Ascending aorta (tissue), 2 donors: ENCODE measurements at places on chromosomes 3 and 15. TPM values are rescaled to one million over a fixed set of nuclear protein-coding genes. Genes with fewer than 3 reads are reported as not detected.
A peak's percentile ranks its signal among the peaks of the same experiment; 100 is the strongest.

GRCh38 chr3:62361824-62362223 is 11.5 kb downstream of the FEZF2 start:
- no peaks in the 10 kb centered on the region for H3K36me3 ChIP-seq
- H3K27me3 ChIP-seq: peaks cover 4% of the 10 kb centered on the region
- no peaks in the 10 kb centered on the region for H3K4me1 ChIP-seq
- no peak for DNase-seq
- no peak overlapping the region for H3K27ac ChIP-seq

DNA sequence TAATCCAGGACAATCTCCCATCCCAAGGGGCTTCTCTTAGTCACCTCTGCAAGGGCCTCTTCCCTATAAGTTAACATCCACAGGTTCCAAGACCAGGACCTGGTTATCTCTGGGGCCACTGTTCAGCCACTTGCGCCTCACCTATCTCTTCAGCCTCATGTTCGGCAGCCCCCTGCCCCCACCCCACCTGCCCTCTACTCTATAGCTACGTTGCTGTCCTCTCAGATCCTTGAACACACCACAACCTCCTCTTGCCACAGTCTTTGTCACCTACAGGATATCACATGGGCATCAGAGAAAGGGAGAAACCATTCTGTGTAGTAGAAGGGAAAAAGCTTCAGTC is 33.9 kb downstream of the SLC41A3 start:
- no peak overlapping the region for H3K4me3 ChIP-seq
- no peaks in the 10 kb centered on the region for H3K27me3 ChIP-seq
- no peaks in the 10 kb centered on the region for H3K4me1 ChIP-seq

DNA sequence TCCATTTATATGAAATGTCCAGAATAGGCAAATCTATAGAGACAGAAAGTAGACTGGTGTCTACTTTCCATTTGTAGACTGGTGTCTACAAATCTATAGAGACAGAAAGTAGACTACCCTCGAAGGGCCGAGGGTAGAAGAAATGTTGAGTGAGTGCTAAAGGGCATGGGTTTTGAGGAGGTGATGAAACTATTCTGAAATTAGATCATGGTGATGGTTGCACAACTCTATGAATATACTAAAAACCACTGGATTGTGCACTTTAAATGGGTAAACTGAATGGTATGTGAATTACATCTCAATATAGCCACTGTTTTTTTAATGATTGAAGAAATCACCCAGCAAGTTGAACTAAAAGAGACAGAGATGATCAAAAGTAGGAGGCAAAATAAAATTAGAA is 27.9 kb downstream of the TP53BP1 start:
- H3K27me3 ChIP-seq: no peaks in the 10 kb centered on the region
- no peaks in the 10 kb centered on the region for H3K4me1 ChIP-seq

- H3K4me3 ChIP-seq: no peak overlapping the region
- H3K27ac ChIP-seq: no peak overlapping the region
- H3K36me3 ChIP-seq: peaks cover 27% of the 10 kb centered on the region
- H3K27me3 ChIP-seq: no peaks in the 10 kb centered on the region
- no peaks in the 10 kb centered on the region for H3K4me1 ChIP-seq
- peak; percentile 49 for DNase-seq
These were observed 4.7 kb downstream of the LRRK1 start for GRCh38 chr15:100923902-100924301.

DNA sequence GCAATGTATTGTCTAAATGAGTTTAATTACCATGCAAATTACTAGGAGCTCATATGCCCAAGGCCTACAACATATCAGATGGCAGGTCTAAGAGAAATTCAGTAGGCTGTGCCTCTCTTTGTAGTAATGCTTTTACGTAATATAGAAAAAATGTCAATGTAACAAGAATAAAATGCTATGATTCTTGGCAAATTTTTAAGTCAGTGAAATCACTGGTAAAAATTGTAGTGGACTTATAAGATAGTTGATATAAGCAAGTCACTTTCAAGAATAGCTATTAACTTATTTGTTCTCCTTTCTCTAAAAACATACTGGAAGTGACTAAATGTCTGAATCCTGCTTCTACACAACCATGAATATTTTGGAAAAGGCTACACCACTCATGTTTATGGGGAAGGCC is 707.8 kb downstream of the TUSC7 start:
- H3K27me3 ChIP-seq: no peaks in the 10 kb centered on the region

GRCh38 chr3:196652961-196653795 is 13.7 kb downstream of the NRROS start:
- no peaks in the 10 kb centered on the region for H3K36me3 ChIP-seq
- H3K4me1 ChIP-seq: no peaks in the 10 kb centered on the region
- DNase-seq: no peak
- no peaks in the 10 kb centered on the region for H3K27me3 ChIP-seq
- H3K27ac ChIP-seq: no peak overlapping the region

DNA sequence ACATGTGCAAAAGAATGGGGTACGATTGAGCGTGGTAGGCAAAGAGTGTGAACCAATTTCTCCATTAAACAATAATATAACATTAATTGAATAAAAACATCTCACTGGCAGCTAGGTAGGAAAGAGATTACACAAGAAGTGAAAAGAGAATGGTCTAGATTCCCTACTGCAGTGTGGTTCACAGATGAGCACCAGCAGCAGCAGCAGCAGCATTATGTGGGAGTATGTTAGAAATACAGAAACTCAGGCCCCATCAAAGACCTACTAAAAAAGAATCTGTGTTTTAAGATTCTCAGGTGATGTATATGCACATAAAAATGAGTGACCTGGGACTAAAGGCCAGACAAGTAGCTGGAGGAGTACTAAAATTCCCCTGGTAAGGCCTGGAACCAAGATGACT is 118.2 kb downstream of the ADAM10 start:
- no peak overlapping the region for H3K4me3 ChIP-seq
- no peak overlapping the region for H3K27ac ChIP-seq

DNA sequence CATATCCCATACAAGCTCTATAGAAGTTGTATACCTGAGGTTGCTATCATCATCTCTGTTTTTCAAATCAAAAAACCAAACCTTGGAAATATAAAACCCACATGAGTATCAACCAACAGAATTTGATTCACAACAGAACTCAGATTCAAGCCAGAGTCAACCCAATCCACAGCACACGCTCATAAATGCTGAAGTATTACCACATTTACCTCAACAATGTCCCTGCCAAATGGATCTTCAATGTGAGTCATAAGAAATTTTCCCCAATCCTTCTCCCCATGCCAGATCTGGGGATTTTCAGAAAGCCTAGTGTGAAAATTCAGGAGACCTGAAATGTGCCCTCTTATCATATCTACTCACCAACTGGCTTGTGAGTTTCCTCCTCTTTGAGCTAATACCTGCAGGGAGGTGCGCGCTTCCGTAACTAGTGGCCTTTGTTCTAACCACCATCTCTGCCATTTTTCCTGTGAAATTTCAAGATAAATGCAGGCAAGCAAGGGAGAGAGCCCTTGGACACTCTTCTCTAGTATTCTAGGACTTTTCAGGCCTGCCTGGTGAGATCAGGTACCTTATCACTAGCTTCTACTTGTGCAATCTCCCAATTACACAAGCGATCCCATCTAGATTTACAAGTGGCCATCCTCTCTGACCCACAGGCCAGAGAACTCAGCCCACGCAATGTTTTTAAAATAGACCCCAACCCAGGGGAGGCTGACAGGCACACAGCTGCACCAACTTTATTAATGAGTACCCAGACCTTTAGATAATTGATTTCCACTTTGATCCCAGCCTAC is 1076.9 kb upstream of the CFAP20DC start:
- H3K36me3 ChIP-seq: no peaks in the 10 kb centered on the region
- no peaks in the 10 kb centered on the region for H3K27me3 ChIP-seq
- no peak overlapping the region for H3K27ac ChIP-seq
- no peak overlapping the region for H3K4me3 ChIP-seq
- no peak for DNase-seq

DNA sequence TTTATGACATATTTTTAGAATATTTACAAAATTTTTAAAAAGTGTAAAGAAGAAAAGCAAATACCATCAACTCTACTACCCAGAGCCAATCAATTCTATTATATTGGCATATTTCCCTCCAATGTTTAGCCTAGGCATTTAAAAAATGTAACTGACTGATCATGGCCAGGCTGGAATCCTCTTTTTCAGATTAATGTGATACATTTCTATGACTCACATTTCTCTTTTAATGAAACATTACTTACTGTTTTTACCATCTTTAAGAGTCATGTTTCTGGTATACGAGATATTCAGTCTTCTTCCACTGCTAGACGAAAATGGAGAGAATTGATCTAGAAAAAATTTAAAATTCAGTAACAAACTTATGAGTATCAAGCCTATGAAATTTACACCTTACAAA is 53.4 kb upstream of the DCUN1D1 start:
- H3K27me3 ChIP-seq: no peaks in the 10 kb centered on the region
- DNase-seq: no peak
- H3K36me3 ChIP-seq: peaks cover 50% of the 10 kb centered on the region
- no peak overlapping the region for H3K4me3 ChIP-seq
- no peak overlapping the region for H3K27ac ChIP-seq

- no peak for DNase-seq
- H3K4me3 ChIP-seq: no peak overlapping the region
- H3K4me1 ChIP-seq: no peaks in the 10 kb centered on the region
- no peaks in the 10 kb centered on the region for H3K36me3 ChIP-seq
- no peaks in the 10 kb centered on the region for H3K27me3 ChIP-seq
These were observed 1050.8 kb downstream of the DIPK2A start for GRCh38 chr3:145022447-145022846.

DNA sequence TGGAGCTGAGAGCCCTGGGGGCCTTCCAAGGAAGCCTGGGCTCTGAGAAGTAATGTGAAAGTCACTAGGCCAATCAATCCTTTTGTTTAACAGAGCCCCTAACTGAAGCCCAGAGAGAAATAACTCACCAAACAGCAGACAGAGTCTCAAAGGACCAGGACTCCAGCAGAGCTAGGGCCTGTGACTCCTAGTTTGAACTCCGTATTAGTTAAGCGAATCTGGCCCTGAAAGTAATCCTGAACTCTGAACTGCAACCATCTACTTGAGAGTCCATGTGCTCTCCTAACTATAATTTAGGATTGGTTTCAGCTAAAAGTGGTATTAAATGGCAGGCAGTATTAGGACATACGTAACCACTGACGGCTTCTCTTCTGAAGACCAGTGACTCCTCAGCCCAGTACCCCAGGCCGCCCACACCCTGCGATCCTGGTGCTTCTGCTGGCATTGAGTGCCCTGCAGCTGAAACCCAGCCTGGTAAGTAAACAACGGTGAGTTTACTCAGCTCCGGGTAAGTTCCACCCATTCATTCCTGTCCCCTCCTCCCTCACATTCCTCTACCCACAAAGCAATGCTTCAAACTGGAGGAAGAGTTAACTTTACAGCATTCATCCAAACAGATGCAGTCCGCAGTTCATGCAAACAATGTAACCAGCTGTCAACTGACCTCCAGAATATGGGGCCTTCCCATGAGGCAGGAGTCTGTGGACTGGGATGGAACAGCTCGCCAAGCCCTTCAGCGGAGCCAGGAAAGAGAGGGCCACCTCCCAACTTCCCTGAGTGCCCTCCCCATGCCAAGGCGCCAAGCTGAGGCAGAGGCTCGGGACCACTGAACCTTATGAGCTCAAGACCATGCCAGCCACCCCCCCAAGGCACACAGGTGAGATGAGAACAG is 7.3 kb downstream of the MYO5C start:
- H3K4me1 ChIP-seq: no peaks in the 10 kb centered on the region
- H3K27ac ChIP-seq: no peak overlapping the region
- no peaks in the 10 kb centered on the region for H3K27me3 ChIP-seq
- no peaks in the 10 kb centered on the region for H3K36me3 ChIP-seq

DNA sequence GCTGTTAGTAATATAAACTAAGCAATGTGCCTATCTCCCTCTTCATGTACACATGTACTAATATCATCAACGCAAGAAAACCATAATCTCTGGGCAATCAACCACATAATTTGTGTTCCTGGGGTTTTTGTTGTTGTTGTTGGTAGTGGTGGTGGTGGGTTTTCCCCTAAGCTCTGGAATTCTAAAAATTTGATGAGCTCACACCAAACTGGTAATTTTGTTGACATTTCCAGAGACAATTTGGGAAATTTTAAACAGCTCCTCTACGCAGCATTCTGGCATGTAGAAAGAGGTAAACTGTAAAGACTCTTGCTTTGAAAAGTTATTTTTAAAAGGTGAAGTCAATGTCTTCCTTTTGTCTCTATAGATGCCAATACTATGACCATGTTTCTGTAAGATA is 126.7 kb downstream of the IGSF11 start:
- H3K27ac ChIP-seq: no peak overlapping the region
- H3K36me3 ChIP-seq: no peaks in the 10 kb centered on the region
- DNase-seq: no peak
- no peaks in the 10 kb centered on the region for H3K27me3 ChIP-seq

GRCh38 chr3:58349792-58350626 is 17.3 kb downstream of the PXK start:
- H3K4me3 ChIP-seq: no peak overlapping the region
- DNase-seq: no peak
- H3K36me3 ChIP-seq: no peaks in the 10 kb centered on the region
- H3K27ac ChIP-seq: no peak overlapping the region
- H3K4me1 ChIP-seq: no peaks in the 10 kb centered on the region
- no peaks in the 10 kb centered on the region for H3K27me3 ChIP-seq

DNA sequence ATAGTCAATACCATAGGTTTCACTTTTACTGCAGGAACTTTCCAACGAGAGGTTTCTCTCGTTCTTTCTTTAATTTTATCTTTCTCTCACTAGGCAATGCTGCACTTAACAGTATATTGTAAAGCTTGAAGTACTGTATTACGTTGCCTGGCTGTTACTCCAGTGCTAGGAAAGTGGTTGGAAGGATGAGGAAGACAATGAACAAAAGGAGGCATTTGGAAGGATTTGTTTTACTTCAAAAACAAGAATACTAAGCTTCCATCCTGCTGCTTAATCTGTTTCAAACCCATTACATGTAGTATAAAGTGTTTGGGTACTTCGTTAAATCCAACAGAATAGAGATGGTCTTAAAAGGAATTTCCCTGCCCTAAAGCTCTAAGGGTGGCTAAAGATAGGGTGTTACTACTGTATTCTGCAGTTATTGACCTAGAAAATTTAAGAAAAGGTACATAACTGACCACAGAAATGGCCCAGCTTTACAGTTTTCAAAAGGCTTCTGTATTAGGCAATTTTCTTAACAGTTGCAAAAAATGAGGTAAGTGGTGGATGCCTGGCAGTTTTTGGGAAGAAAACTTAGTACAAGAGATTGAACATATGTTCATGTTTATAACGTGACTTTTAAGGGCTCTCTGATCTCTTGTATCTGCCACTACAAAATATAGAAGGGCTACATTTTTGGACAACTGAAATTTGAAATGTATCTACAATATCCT is 785 bp upstream of the IFT57 start:
- peak overlapping the region; percentile 79 for H3K4me3 ChIP-seq
- no peak for DNase-seq
- no peaks in the 10 kb centered on the region for H3K27me3 ChIP-seq
- H3K27ac ChIP-seq: peak overlapping the region; percentile 68

The GJD2 gene
- not detected for total RNA-seq

The TICRR gene
- total RNA-seq: not detected

The CHRNA5 gene
- total RNA-seq: not detected

The SYNPR gene
- total RNA-seq: not detected

The GPR27 gene
- 2.4 TPM for total RNA-seq

The SLC51B gene
- total RNA-seq: not detected

The CCR5 gene
- not detected for total RNA-seq

The COPS2 gene
- total RNA-seq: 56.0 TPM
